DMS79 treated with DMSO at 0.1 percent for 48 hours (cell line): ENCODE measurements at places on chromosomes 6 and 20.

DNA sequence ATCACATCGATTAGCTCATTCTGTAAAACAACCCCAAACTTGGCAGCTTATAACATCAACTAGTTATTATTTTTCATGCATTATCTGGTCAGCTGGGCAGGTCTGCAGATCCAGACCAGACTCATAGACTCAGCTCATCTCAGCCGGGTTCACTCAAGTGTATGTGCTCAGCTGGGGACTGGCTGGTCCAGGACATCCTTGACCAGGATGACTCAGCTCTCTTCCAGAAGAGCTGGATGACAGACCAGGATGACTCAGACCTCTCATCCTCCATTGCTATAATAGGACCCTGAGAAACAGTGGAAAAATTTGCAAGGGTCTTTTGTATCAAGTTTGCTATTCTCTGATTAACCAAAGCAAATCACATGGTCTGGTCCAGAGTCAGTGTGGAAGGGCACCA lies 312.5 kb upstream of the PLCB4 start:
- no peak for DNase-seq

DNA sequence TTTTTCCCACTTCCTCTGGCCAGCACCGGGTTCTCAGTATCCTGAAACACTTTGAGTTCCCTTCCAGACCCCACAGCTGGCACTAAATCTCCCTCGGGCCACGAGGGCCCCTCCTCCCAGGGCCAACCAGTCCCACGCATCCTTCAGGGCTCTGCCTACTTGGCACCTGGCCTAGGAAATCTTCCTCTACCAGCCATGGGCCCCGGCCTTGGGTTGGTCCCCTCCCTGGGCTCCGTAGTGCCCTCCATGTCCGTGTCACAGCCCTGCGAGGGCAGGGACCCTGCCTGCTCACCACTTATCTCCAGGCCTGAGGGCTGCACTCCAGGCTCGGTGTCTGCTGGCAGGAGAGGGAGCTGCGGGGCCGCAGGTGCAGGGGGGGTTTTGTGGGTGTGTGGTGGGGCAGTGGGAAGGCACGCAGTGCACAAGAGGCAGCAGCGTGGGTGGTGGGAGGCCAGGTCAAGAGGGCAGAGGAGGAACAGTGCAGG lies 48.8 kb upstream of the CDH22 start:
- no peak for DNase-seq

DNA sequence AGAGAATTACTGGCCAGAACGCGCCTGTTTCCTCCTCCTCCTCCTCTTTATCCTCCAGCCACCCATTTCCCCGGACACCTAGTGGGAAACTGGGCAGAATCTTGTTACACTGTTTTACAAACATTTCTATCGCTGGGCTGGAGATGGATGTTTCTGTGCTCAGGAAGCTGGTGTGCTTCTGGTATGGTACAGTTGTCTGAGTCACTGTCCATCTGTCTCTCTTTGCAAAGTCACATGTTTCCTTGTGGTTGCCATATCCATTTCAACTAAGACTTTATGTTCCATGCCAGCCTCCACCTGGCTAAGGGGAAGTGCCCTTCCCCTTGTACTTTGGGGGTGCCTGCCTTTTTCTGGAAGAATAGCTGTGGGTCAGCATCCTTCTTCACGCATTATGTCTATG lies 52.9 kb upstream of the SLC22A16 start:
- no peak for DNase-seq

- DNase-seq, result no peak
Observed at GRCh38 chr6:41733360-41733706, 2.1 kb downstream of the TFEB start.

- DNase-seq, result peak; percentile 86
Observed at GRCh38 chr20:25090492-25091429, 8.8 kb upstream of the VSX1 start.

- no peak for DNase-seq
Observed at GRCh38 chr6:50637267-50637666, 76.1 kb upstream of the TFAP2D start.

DNA sequence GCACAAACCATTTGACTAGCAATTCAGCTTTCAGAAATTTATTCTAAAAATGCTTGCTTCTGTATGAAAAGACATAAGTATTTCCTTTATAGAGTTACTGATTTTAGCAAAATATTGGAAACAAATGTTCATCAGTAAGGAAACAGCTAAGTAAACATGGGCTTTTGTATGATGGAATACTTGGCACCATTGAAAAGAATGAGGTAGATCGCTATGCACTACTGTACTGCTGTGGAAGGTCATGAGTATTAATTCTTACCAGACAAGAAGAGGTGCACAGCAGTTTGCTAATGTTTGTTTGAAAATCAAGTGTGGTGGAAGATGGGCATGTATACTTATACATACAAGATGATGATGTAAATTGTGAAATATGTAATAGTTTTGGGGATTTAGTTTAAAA lies 73.0 kb downstream of the FARS2 start:
- no peak for DNase-seq

DNA sequence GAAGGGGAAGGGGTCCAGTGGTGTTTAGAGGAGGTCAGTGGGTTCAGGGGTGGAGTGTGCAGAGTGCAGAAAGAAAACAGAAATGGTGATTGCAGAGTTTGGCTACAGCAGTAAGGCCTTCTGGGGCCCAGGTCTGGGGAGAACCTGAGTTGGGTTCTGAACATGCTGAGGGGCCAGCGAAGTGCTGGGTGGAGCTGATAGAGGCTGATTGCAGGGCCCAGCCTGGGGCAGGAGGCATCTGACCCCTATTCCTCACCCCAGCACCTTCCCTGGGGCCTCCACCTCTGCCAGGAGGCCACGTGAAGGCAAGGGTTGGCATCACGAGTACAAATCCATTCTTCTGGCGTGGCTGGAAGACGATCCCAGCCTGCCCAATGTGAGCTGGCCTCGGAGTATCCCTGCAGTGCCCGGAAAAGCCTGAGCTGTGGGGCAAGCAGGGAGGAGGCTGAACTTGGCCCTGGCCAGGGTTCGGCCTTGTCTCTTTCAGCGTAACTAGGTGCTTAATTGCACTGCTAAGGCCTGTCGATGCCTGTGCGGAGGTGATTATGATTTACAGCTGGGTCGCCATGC lies 35.3 kb downstream of the VSTM2L start:
- DNase-seq, result no peak

- no peak for DNase-seq
Observed at GRCh38 chr6:24807584-24807983, 8.9 kb upstream of the ARMH2 start.

DNA sequence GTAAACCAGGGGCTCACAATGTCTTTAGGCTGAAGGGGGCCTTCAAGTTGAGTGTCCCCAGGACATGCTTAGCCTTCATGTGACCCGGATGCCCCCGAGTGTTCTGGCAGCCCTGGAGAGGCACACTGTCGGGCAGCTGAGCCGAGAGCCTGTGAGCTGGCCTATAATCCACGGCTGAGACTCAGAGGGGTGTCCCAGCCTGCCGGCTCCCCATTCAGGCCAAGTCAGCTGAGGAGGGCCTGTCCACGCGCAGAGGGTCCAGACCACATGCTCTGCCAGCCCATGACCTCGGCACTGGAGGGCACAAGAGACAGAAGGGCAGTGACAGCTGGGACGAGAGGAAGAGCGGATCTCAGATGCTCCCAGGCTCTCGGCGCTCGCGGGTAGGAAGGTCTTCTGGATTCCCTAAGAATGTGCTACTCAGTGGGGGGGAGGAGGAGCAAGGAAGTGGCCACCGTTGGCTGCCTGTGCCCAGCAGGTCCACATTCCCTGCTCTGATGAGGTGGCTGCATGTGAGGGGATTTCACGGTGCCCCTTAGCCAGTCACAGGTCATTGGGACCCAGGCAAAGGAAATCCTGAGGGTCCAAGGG lies 224.7 kb downstream of the NRN1 start:
- DNase-seq, result no peak

DNA sequence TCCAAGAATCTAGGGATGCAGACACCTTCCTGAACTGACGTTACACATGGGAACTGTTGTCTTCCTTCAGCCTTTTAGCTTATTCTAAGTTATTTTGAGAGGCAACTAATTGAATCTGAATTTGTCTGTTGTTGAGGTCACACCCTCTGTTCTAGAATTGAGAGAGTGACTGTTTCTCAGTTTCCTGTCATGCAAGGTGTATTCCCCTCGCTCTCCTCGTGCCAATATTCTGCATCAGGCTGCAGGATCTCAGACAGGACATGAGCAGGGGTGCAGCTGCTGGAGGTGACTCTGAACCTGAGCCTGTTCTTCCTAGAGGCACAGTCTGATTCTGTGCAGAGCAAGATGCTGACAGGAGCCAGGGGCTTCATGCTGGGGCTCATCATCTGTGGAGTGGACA lies 52.5 kb downstream of the HLA-DPB1 start:
- no peak for DNase-seq

DNA sequence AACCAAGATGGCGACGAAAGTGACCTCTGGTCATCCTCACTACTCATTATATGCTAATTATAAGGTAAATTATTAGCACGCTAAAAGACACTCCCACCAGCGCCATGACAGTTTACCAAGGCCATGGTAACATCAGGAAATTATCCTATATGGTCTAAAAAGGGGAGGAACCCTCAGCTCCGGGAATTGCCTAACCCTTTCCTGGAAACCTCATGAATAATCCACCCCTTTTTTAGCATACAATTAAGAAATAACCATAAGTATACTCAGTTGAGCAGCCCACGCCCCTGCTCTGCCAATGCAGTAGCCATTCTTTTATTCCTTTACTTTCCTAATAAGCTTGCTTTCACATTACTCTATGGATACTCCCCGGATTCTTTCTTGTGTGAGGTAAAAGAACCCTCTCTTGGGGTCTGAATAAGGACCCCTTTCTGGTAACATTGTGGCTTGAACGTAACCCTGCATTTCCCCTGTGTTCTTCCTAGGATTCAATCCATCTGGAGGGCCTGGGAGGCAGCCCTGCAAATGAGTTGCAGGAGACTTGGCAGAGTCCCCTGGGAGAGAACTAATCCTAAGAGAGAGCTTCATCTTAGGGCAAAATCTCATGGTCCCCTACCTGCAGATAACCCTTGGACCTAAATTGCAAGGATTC lies 225.6 kb upstream of the JARID2 start:
- no peak for DNase-seq

DNA sequence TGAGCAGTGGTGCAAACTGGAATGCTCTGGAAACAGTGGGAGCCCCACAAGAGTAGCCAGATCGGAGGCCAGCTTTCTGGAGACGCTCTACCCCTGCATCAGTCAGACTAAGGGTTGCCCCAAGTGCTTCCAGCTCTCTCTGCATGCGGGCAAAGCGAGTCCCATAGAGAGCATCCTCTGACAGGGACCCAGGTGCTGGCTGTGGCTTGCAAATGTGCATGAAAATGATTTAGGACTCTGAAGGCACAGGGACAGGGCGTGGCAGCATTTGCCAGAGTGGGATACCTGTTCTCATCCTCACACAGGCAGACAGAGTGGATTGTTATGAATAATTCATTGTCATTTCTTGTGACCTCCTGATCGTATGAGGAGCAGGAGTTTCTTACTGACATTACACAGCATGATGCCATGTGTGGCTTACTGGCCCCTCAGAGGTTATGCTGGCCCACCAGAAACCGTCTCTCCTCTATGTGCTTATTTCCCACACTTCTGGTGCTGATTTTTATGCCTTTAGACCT lies 10.3 kb downstream of the RIN2 start:
- no peak for DNase-seq

- no peak for DNase-seq
Observed at GRCh38 chr6:70129341-70129740, 173.5 kb downstream of the COL9A1 start.

GRCh38 chr6:7267466-7268091 lies 45.4 kb downstream of the SSR1 start:
- no peak for DNase-seq

GRCh38 chr6:1453024-1453423 lies 63.6 kb downstream of the FOXF2 start:
- no peak for DNase-seq

DNA sequence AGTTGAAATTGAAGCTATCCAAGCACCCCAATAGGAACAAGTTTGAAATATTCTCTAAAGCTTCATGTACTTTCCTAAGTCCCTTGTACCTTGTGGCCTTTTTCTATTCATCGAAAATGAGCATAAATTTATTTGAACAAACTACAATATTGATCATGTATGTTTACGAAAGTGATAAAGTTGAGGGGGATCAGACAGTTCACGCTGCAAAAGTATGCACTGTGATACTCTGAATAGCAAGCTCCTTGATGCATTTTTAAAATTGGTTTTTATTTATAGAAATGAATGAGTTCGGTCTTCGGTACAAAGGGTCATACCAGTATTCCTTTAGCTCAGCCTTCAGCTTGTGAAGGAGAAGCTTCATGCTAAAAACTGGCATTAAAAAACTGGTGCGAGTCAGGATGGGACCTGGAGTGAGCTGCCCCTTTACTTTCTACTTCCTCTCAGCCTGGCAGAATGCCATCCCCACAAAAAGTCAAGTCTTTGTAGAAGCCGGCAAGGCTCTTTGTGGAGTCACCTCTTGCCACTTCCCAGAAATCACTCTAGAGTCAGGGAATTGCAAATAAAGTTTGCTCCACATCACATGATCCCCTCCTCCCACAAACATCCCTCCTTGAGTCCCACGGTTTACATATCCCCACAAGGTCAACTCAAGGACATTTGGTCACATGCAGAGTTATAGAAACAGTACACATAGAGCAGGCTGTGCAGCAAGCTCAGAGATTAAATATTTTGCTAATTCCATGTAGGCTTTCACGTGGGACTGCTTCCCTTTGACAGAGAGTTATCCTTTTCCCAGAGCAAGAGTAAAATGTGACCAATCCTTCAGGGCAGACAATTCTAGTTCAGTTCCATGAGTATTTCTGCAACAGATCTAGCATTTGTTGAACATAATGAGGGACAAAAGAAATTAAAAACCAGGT lies 34.6 kb upstream of the ADGRF1 start:
- no peak for DNase-seq

GRCh38 chr6:82072751-82073150 lies 174.8 kb downstream of the IBTK start:
- DNase-seq, result no peak

GRCh38 chr6:77656999-77657764 lies 4.3 kb downstream of the MEI4 start:
- DNase-seq, result no peak

- DNase-seq, result no peak
Observed at GRCh38 chr6:17226786-17227233, 54.4 kb upstream of the RBM24 start.

DNA sequence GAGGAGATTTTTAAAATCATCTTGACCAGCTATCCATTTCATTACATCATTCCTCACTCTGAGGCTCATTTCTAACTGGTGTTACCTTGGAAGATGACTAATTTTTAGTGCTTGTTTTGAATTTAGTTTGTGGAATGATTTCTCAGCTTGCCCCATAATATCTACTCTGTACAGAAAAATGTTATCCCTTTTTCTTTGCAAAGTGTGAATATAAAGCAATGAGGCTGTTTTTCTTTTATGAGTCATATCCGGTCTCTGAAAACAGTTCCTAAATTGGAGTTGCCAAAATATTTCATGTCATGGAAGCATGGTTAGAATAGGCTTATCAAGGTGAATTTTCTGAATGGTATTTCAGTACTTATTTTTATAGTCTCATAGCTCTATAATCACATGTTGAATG lies 43.8 kb downstream of the FUT9 start:
- no peak for DNase-seq

- DNase-seq, result no peak
Observed at GRCh38 chr6:167005350-167006159, 6.4 kb downstream of the CEP43 start.

GRCh38 chr20:25538838-25539665 lies 46.3 kb downstream of the NINL start:
- DNase-seq, result peak; percentile 7
